SK-N-DZ (cell line): ENCODE measurements at places on chromosomes 16 and 17.
A peak's percentile ranks its signal among the peaks of the same experiment; 100 is the strongest.

- no peak for DNase-seq
Measured at GRCh38 chr16:50550035-50550434, 1.8 kb downstream of the NKD1 start.

- peak; percentile 45 for DNase-seq
Measured at GRCh38 chr16:7646821-7647500, 314.3 kb downstream of the RBFOX1 start.

DNA sequence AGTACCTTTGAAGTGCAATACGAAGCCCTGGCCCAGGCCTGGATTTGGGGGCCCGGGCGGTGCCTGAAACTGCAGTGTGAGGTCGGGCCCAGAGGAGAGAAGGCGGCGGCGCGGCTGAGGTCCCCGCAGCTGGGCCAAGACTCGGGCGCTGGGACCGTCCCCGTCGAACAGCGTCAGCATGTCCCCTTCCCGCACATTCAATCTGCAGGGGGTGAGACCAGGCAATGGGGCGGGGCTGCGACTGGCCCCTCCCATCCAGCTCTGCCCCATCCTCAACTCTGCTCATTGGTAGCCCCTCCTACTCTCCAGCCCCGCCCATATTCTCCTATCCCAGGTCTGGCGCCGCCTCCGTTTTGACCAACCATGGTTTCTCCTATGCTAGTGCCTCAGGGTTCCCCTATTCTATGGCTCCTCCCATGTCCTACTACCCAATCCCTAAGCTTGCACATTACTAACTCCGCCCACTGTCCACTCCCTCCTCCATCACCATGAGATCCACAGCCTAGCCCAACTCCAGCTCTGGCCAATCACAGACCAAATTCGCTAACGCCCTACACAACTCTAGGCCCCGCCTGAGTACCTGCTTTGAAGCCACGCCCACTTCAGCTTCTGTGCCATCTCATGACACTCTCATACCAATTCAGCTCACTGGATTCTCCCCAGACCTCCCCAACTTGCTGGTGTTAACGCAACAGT is 14.4 kb upstream of the CDIPT start:
- peak; percentile 39 for DNase-seq

GRCh38 chr16:2517954-2518605 is 2.1 kb upstream of the AMDHD2 start:
- DNase-seq, result no peak

DNA sequence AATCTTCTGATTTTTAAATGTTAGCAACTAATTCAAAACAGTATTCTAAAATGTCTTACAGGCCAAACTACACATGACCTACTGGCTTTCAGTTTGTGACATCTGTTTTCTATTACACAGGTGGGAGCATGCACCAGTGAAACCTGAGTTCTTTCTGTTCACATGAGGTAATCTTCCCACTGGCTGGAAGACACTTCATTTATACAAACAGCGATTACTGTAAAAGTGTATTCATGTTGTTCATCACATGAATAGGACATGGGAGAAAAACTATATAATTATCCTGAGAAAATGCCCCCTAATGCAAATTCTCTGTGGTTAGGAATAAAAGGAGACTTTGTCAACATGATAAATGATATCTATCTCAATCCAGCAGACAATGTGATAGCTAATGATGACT is 11.1 kb upstream of the PIK3R5 start:
- DNase-seq, result no peak

DNA sequence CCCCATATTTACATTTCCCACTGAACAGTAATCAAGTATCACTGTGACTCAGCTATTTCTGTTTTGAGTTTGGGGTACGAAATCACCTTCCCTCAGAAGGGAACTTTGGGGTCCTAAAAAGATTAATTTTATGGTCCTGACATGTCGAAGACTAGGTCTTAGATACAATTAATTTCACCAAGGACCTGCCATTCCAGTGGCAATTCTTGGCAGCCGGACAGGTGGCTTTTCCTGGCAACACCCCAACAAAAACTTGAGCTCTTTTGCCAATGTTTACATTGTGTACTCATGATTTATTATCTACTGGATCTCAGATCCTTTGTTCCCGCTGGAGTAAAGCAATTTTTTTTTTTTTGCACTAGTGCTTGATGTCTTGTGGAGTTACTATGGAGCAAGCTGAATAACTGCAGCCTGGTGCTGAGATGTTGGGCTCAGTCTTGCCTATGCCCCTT is 14.4 kb downstream of the SLFN5 start:
- DNase-seq, result no peak

DNA sequence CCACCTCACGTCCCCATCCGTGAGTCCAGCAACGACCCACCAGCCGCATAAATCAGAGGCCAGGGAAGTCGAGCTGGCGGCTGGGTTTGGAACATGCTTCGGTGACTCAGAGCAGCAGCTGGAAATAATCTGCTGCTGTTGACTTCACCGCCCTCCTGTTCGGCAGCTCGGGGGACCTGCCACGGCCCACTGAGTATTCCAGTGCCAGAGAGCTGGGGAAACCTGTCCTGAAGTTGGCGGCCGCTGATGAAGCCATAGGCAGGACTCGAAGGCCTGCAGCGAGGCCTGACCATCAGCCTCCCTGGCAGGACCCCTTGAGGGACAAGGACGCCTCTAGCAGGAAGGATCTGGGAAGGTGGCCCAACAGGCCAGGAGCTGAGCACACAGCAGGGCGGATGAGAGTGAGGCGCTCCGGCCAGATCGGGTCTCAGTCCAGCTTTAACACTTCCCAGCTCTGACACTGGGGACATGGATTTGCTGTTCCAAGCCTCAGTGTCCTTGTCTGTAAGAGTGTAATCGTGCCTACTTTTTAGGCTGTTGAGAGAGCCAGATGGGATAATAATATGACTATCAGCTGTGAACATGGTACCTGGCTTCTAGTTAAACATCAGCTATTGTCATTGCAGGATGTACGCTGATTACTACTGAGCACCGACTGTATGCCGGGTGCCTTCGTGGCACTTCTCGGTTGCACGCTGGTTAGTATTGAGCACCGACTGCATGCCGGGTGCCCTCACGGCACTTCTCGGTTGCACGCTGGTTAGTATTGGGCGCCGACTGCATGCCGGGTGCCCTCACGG is 50.4 kb upstream of the CIBAR2 start:
- no peak for DNase-seq

- DNase-seq, result no peak
Measured at GRCh38 chr16:58551496-58551895, 36.2 kb downstream of the SETD6 start.

DNA sequence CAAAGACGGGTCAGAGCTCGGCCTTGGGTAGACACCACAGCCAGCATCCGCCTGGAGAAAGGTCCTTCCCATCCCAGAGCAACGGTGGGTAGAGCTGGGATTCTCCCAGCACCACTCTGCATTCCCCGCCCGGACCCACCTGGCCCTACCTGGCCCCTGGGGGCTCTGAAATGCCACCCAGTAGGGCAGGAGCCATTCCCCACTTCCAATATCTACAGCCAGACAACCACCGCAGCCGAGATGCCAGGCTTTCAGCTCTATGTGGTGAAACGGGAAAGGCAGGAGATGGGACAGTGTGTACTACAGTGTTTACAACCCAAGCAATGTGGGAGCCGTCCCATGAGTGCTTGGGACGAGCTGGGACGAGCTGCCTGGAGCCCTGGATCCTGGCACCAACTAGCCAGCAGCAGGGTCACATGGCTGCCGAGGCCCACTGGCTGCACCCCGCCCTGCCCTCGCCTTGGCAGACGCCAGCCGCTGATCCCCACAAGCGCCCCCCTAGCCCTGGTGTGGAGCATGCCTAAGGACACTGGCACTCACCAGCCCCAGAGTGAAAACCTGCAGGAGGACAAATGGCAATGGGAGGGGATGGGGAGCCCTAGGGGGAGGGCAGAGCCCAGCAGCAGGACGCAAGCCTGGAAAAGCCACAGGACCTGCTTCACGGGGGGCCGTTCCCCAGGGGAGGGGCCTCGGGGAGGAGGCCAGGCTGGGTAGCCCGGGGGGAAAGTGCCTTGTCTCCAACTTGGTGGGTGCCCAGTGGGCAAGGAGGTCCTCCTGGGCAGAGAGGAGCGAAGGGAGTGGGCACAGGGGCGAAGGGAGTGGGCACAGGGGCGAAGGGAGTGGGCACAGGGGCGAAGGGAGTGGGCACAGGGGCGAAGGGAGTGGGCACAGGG is 13.5 kb downstream of the TMC6 start:
- no peak for DNase-seq

DNA sequence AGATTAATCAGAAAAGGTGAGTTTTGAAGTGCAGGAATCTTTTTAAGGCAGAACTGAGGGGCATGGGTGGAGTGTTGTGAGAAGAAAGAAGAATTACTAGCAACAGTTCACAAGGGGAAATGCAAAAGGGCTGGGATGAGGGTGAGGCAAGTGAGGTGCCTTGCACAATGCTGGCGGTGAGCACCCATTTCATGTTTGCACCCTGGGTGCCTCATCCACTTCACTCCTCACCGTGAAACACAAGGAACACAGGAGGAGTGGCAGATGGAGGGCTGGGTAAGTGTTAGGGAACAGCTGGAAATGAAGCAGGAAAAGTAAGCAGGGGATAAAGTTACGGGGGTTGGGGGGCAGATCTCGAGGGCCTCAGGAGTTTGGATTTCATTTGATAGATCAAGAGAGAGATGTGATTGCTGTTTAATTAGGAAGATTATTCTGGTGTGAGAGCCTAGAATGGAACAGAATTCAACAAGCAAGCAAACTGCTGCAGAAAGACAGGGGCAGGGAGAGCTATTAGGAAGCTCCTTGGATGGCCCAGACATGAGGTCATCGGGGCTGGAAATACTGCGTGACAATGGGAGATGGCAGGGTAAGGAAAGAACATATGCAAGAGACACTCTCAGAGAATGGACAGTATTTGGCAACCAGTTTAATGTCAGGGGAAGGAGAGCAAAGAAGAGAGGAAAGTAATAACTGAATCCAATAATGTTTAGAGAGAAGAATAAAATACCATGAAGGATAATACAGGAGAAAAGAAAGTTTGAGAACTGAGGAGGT is 8.3 kb upstream of the HEATR6 start:
- no peak for DNase-seq

DNA sequence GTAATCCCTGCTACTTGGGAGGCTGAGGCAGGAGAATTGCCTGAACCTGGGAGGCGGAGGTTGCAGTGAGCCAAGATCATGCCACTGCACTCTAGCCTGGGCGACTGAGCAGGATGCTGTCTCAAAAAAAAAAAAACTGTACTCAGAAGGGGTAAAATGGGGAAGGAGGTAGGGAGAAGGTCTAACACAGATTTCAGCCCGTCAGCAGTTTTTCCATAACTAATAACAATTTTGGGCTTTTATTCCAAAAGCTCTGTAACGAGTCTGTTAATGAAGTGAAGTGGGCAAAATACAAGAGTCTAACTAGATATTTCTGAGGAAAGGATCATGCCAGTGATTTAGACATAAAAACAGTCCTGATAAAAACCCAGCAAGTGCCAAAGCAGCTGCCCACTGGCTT is 10.8 kb downstream of the ZNF821 start:
- DNase-seq, result no peak
